ENCODE measurements at places on chromosomes 3 and 15.

DNA sequence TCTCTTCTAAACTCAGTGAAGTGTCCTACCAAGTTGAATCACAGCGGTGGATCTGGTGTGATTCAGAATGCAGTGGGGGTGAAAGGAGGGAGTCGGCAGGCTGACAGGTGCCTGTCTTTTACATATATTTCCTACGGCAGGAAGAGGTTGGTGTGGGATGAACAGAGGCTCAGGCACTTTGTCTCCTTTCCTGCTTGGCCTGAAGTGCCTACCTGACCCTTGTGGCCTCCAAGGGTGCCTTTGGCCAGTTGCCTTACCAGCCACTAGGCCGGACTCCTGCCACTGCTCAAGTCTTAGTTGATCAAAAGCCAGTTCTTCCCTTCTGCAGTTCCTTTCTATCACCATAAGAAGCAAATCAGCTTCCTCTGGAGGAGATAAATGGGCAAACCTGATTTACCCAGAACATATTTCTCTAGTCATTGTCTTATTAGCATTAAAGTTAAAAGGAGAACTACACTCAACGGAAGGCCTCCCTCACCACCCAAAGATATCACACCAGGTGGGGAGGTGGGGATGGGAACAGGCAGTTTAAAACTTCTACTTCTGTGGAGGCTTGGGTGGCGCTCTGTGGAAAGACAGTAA is 52.1 kb downstream of the CRTC3 start:
- no peaks in the 10 kb centered on the region for H3K36me3 ChIP-seq
- peaks cover 43% of the 10 kb centered on the region for H3K4me1 ChIP-seq
- H3K27ac ChIP-seq: no peak overlapping the region
- DNase-seq: no peak

- H3K36me3 ChIP-seq: no peaks in the 10 kb centered on the region
- H3K4me1 ChIP-seq: no peaks in the 10 kb centered on the region
- H3K27ac ChIP-seq: no peak overlapping the region
- no peak for DNase-seq
- no peaks in the 10 kb centered on the region for H3K27me3 ChIP-seq
Measured at GRCh38 chr15:53830707-53831386, 71.4 kb upstream of the WDR72 start.

GRCh38 chr3:123568034-123568433 is 16.8 kb downstream of the HACD2 start:
- no peaks in the 10 kb centered on the region for H3K4me1 ChIP-seq
- no peaks in the 10 kb centered on the region for H3K27me3 ChIP-seq
- no peak overlapping the region for H3K4me3 ChIP-seq
- DNase-seq: no peak

DNA sequence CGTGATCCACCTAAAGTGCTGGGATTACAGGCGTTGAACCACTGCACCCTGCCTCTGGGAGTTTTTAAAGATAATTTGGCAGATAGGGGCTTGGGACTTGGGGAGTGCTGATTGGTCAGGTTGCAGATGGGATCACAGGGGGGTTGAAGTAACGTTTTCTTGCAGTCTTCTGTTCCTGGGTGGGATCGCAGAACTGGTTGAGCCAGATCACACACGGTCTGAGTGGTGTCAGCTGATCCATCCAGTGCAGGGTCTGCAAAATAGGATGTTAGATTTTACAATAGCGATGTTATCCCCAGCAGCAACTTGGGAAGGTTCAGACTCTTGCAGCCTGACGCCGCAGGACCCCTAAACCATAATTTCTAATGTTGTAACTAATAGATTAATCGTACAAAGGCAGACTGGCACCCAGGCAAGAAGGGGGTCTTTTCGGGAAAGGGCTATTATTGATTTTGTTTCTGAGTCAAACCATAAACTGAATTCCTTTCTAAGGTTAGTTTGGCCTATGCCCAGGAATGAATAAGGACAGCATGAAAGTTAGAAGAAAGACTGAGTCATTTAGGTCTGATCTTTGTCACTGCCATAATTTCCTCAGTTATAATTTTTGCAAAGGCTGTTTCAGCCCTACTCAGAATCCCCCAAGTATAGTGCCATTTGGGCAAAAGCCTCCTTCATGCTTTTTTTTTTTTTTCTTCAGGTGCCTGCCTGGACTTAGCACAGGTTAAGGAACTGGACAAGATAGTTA is 1.5 kb upstream of the CA12 start:
- peaks cover 9% of the 10 kb centered on the region for H3K4me1 ChIP-seq
- H3K4me3 ChIP-seq: no peak overlapping the region
- no peaks in the 10 kb centered on the region for H3K36me3 ChIP-seq
- no peak overlapping the region for H3K27ac ChIP-seq
- no peak for DNase-seq

- DNase-seq: no peak
- H3K36me3 ChIP-seq: no peaks in the 10 kb centered on the region
- H3K27me3 ChIP-seq: no peaks in the 10 kb centered on the region
- H3K4me1 ChIP-seq: no peaks in the 10 kb centered on the region
Measured at GRCh38 chr3:194739498-194740284, 54.0 kb downstream of the FAM43A start.
